Activated naive CD4-positive, alpha-beta T cell treated with anti-CD3 and anti-CD28 coated beads for 36 hours (primary cell): ENCODE measurements at places on chromosomes 4 and X.

GRCh38 chr4:14345356-14345775 lies 656.9 kb upstream of the CPEB2 start:
- no peak for DNase-seq

DNA sequence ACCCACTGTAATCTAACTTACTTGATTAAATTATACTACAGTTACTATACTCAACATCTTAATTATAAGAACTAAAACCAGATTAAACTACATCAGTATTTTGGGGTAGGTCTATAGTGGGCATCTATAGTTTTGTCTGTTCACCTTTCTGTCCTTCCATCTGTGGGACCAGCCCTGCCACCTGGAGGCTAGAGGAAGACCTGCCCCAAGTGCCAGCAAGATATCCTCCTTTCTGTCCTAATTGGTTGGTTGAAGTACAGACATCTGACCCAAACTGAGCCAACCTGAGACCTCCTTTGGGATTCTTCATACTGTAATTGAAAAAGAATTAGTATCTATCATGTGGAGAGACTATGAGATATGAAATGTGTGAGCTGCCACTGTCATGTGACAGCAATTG lies 172.2 kb upstream of the TLL1 start:
- DNase-seq: peak; percentile 13

GRCh38 chr4:120749445-120750151 lies 172.9 kb downstream of the PRDM5 start:
- peak; percentile 12 for DNase-seq

- no peak for DNase-seq
These were observed 6.5 kb downstream of the TIFA start for GRCh38 chr4:112279025-112279881.

DNA sequence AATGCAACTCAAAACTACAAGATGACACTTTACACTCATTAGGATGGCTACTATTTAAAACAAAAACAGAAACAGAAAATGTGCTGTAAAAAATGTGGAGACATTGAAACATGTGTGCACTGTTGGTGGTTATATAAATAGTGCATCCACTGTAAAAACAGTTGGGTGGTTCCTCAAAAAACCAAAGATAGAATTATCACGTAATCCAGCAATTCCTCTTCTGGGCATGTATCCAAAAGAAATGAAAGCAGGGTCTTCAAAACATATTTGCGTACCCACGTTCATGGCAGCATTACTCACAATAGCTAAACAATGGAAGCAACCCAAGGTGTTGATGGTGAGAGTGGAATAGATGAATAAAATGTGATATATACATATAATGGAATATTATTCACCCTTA lies 967.2 kb downstream of the TRAM1L1 start:
- DNase-seq: no peak

DNA sequence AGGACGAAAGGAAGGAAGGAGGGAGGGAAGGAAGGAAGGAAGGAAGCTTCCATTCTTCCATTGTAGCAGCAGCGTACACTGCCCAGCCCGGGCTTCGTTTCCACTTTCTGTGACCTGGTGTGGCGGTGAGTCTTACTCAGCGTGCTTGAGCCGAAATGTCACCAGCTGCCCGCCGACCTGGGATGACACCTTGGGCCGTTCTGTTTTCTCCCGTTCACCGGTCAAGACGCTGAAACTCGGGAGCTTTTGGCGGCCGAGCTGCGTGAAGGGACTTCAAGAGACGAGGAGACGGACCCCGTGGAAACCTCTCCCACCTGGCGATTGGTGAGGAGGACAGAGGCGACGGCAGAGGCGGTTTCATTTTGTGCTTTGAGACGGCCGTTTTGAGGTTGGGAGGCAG lies 47.1 kb upstream of the PPP2R3B start:
- DNase-seq: no peak

DNA sequence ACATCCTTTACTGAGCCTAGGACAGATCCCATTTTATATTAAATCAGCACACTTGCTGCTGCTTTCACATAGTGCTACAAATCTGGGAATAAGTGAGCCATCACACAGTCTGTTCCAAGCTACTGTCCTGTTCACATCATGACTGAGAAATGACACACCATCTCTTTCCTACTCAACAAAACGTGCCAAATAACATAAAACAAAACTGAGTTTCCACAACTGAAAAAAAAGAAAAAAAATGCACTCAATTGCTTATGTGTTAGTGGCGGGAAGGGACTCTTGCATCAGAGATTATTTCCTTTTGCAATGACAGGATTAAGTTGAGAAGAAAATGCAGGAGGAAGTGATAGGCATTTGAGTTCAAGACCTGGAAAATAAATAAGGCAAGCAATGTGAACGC lies 109.0 kb downstream of the SHROOM4 start:
- no peak for DNase-seq
